ENCODE measurements at places on chromosomes 6 and 20.

DNA sequence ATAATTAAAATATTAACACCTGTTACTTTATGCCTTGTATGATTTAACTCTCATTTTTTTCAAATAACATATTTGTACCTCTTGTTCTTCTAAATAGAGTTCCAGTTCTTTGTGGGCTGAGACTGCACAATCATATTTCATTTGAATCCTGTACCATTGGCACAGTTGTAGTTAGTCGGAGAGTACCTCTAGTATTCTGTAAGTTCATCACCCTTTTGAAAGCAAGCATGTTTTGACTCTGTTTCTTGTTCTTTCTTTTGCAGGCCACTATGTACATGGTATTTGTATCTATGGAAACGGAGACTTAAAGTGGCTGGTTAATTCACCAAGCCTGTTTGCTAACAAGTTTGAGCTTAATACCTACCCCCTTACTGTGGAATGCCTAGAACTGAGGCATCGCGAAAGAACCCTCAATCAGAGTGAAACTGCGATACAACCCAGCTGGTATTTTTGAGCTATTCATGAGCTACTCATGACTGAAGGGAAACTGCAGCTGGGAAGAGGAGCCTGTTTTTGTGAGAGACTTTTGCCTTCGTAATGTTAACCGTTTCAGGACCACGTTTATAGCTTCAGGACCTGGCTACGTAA lies 68.2 kb downstream of the C6orf52 start:
- no peak for DNase-seq

GRCh38 chr20:48788486-48789072 lies 39.2 kb downstream of the PREX1 start:
- DNase-seq, result no peak

DNA sequence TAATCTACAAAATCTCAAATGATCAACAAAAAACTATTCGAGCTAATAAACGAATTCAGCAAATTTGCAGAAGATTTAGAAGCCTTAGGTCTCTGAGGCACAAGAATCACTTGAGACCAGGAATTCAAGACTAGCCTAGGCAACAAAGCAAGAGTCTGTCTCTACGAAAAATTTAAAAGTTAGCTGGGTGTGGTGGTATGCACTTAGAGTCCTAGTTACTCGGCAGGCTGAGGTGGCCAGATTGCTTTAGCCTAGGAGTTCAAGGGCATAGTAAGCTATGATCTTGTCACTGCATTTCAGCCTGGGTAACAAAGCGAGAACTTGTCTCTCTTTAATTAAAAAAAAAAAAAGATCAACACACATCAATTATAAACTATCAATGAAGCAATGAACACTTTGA lies 34.2 kb downstream of the FAM184A start:
- no peak for DNase-seq

DNA sequence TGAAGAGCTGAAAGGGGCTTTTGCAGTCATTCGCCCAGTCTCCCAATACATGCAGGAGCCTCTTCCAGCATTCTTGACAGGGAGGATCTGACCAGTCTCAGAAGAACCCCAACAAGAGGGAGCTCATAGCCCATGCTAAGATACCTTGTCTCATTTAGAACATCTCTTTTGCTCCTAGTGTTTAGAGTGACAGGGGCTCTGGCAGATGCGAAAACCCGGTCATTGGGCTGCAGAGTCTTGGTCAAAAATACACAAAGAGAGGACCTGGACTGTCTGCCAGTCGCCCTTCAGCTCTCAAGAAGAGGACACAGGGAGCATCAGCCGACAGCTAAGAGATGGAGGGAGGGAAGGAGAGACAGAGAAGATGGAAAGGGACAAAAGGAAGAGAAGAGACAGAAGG lies 700 bp downstream of the GUCA1B start:
- DNase-seq, result no peak

- DNase-seq, result no peak
Measured at GRCh38 chr6:37496951-37497885, 2.5 kb downstream of the CCDC167 start.

DNA sequence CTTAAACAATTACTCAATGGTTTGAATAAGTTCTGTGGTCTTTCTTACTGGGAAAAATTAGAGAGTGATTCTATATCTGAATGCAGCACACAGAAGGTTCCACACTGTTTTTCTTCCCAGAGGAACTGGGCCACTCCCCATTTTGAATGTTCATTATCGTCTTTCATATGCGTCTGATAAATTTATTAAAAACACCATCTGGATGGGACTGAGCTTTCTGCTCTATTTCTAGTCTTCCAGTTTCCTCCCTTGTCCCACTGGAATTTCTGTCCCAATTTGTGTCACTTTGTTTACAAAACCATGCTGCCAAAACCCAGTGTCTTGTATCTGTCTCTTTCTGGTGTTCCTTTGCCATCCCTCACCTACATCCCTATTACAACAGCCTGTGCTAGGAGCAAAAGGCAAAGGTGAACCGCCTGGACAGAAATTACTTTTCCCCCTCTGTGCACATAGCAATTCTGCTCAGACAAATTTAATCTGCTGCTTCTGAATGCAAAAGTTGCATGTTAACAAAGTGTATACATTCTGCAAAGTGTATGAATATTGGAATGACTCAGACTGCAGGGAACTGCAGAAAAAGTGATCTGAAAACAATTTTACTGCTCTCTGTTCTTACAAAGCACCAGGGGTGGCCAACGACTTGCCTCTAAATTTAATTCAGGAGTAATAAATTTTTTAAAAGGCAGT lies 333.6 kb downstream of the BTBD9 start:
- no peak for DNase-seq

DNA sequence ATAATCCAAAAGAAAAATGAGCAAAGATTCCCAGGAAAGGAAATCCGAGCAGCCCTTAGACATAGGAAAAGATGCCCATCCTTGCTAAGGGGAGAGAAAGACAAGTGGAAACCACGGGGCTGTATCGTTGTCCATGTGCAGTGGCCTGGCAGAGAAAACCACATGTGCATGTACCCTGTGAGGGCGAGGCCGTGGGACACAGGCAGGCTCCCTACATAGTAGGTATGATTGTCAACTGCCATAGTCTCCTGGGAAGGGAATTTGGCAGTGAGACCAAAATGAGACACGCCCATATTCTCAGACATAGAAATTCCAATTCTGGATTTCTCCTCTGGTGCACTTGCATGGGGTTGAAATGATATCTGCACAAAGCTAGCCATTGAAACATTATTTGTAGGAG lies 169.7 kb upstream of the SALL4 start:
- DNase-seq, result no peak

DNA sequence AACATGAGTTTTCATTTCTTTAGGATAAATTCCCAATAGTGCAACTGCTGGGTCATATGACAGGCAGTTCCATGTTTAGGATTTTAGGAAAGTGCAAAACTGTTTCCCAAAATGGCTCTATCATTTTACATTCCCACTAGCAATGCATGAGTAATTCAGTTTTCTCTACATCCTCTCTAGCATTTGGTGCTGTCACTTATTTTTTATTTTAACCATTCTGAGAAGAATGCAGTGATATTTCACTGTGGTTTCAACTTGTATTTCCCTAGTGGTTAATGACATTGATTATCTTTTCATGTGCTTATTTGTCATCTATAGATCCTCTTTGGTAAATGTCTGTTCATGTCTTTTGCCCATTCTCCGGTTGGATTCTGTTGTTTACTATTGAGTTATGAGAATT lies 82.7 kb downstream of the PHIP start:
- no peak for DNase-seq

DNA sequence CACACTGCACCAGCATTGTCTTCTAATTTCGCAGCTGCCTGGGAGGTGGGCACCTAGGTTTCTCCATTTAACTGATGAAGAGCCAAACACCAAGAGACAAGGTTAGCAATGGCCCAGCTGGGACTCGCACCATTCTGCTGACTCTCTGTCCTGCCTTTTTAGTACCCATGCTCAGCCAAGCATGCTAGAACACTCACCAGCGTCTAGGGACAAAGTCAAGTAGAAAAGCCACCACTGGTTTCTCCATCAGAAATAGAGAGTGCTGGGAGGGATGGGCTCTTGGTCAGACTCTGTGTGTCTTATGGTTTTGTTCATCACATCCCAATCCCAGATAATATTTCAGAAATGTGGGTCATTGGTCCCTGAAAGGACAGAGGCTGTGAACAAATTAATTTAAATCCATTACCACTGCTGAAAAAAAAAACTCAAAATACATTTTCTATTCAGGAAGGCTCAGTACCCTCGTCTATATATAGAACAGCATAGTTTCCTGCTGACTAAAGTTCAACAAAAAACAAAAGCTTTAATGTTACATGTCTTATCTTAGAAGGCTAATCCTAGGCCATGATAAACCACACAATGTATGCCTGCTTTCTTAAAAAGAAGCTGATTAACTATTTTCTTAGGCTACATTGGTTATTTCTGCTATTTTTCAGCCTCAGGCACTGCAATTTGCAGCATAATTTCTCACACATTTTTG lies 111.0 kb downstream of the TBC1D7 start:
- DNase-seq, result no peak

- DNase-seq, result no peak
Measured at GRCh38 chr20:60642541-60642940, 609.5 kb upstream of the CDH4 start.

DNA sequence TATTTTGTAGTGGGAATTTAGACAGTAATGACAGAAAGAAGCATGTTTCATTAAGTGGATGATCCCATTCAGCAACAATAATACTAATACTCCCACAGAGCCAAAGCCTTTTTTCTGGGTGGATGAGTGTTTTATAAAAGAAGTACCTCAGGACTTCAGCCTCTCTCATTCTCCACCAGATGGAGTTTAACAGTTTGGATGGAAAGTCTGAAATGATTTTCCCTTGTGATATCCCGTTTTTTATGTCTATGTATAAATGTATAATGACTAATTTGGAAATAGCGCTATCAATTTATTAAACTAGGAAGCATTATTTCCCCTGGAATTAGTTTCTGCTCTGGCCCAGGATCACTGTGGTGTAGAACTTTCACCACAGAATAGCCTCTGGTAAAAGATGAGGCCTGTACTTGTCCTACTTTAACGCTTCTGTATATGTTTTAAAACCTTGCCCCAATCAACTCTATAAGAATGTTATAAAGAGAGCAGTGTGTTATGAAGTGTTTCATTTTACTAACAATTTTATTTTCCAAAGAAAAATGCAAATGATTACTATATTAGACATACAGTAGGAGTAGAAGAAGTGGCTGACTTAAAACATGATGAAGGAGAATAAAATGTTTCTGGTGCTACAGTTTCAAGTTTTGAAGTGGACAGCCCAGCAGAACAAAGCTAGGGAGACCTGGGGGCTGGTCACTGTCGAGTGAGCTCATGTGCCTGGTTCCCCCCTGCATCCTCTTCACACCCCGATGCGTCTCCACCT lies 135.6 kb downstream of the HIVEP1 start:
- no peak for DNase-seq

GRCh38 chr6:120557554-120557953 lies 776.7 kb downstream of the TBC1D32 start:
- no peak for DNase-seq

Data from muscle of arm (tissue), 14 donors.